ENCODE measurements at places on chromosomes 3 and 15. TPM values are rescaled to one million over a fixed set of nuclear protein-coding genes. Genes with fewer than 3 reads are reported as not detected.

DNA sequence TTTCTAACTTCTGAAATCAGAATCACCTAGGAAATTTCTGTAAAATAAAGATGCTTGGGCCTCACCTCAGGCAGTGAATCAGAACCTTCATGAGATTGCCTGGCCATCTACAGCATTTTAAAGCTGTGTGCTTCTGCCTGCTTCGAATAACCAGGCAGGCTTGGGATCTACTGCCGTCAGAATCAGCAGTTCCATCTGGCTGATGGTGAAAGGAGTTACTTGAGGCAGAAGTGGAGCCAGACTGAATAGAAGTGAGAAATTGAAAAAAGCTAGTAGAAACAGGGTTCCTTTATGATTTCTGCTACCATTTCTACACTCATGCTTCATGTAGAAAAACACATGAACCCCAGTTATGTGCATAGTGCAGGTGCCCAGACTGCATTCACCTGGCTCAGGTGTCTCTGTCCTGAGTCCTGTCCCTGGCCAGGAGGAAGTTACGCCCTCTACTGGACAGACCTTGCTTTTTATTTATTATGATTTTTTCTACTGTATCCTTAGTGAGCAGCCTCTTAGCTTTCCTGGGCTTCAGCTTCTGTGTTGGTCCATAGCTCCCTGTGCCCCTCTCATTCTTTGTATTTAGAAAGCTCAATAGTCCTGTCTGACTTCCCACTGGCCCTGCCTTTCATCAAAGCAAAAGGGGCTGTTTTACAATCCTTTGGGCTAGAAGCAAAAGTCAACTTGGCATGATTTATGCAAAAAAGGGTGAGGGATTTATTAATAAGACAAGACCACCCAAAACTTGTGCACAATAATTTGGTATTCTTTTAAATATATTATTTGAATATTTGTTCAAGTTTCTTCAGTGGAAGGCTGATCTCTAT, 200.8 kb upstream of the GOLGA6L4 start:
- H3K4me1 ChIP-seq = no peaks in the 10 kb centered on the region
- H3K36me3 ChIP-seq = no peaks in the 10 kb centered on the region
- no peak for DNase-seq
- no peak overlapping the region for H3K4me3 ChIP-seq

DNA sequence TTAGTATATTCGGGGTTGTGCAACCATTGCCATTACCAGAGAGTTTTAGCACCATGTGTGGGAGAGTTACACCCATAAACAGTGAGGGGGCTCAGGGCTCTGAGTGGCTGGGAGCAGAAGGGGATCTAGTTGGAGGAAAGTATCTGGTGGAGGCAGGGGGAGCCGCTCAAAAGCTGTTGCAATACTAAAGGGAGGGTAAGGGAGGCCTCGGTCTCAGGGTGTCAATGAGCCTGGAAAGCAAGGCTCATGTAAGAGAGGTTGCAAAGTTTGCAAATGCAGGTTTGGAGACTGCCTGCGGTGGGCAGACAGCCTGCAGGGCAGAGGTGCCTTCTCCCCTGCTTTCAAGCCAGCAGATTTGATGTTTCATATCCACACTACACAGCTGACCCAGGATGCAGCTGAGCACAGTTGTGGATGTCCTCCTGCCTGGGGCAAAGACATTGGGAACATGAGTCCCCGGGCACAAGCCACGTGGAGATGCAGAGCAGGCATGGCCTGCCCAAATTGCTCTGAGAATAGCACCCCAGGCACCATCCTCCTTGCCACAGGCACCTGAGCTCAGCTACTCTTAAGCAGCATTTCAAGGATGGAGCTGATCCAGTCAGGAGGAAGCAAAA, 181.4 kb downstream of the TLE3 start:
- H3K27me3 ChIP-seq = no peaks in the 10 kb centered on the region
- no peak overlapping the region for H3K27ac ChIP-seq
- H3K4me3 ChIP-seq = no peak overlapping the region
- H3K36me3 ChIP-seq = no peaks in the 10 kb centered on the region
- DNase-seq = no peak
- H3K4me1 ChIP-seq = no peaks in the 10 kb centered on the region

GRCh38 chr3:196341137-196341536, 2.9 kb upstream of the TM4SF19 start:
- no peak overlapping the region for H3K4me3 ChIP-seq
- H3K27ac ChIP-seq = no peak overlapping the region
- no peaks in the 10 kb centered on the region for H3K36me3 ChIP-seq
- no peaks in the 10 kb centered on the region for H3K4me1 ChIP-seq

- peaks cover 2% of the 10 kb centered on the region for H3K4me1 ChIP-seq
- DNase-seq = no peak
- no peak overlapping the region for H3K4me3 ChIP-seq
- H3K27me3 ChIP-seq = no peaks in the 10 kb centered on the region
- H3K27ac ChIP-seq = no peak overlapping the region
Measured at GRCh38 chr3:150736316-150736719, 26.7 kb downstream of the SIAH2 start.

DNA sequence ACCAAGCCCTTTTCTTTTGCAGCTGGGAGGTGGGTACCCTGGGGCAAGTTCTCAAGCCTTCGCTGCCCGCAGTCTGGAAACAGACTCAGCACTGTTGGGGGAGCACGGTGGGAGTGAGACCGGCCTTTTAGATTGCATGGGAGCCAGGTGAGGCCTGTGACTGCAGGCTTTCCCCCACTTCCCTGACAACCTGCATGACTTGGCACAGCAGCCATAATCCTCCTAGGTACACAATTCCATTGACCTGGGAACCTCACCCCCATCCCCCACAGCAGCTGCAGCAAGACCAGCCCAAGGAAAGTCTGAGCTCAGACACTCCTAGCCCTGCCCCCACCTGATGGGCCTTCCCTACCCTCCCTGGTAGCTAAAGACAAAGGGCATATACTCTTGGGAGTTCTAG, 52.2 kb upstream of the CCDC80 start:
- H3K27me3 ChIP-seq = no peaks in the 10 kb centered on the region
- no peaks in the 10 kb centered on the region for H3K4me1 ChIP-seq
- no peak overlapping the region for H3K27ac ChIP-seq
- H3K36me3 ChIP-seq = no peaks in the 10 kb centered on the region

DNA sequence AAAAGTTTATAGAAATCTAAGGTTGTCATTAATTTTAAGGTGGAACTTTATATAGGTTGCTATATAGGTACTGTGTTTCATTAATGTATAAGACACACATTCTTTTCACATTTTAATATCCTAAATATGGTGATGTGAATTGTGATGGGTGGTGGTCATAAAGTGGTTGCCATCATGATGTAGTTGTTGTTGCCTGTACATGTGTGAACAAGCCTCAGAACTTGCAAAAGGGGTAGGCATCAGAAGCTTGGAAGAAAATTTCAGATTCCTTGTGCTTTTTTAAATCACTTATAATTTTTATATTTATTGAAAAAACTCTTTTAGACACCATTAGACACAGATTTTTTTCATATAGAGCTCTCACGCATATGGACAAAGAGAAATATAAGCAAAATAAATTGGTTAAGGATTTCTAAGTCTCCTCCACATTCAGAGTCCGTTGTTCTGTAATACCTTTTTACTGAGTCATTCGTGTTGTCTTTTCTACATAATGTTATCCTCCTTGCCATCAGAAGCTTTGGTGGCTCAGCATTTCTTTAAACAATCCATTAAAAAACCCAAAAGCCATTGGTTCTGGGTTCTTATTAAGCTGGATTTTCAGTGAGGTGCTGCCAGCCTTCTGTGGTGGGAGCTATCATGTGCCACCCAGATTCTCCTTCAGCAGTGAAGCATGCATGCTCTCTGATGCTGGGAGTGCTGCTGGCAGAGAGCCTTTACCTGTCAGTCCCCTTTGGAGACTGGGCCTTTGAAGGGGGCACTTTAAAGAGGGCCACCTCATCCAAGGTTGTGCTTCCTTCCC, 140.4 kb upstream of the GALNT15 start:
- H3K4me1 ChIP-seq = no peaks in the 10 kb centered on the region
- no peaks in the 10 kb centered on the region for H3K27me3 ChIP-seq
- no peak overlapping the region for H3K4me3 ChIP-seq
- no peak for DNase-seq

DNA sequence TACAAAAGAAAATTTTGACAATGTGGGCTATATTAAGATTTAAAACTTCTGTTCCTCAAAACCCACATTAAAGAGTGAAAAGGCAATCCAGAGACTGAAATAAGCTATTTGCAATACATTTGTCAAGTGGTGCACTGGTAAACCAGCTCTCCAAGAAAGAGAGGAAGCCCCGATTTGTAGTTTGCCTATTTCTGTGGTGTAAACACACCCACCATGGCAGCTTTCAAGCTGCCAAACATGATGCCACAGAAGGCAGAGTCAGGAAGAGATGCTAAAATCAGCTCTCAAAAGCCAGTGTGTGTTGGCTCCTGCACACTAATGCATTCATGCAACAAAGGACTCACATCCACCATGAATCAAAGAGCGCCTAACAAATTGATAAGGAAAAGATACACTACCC, 17.5 kb downstream of the RFTN1 start:
- H3K4me1 ChIP-seq = no peaks in the 10 kb centered on the region
- no peak overlapping the region for H3K4me3 ChIP-seq
- no peak overlapping the region for H3K27ac ChIP-seq
- no peak for DNase-seq
- H3K36me3 ChIP-seq = no peaks in the 10 kb centered on the region

DUOXA2 gene
- 0.33 TPM for total RNA-seq

ATOSA gene
- total RNA-seq = 168 TPM

WDR53 gene
- 6.1 TPM for total RNA-seq

CYB561D2 gene
- total RNA-seq = 23.6 TPM

HRG gene
- not detected for total RNA-seq
